Kidney (tissue), 22 donors: ENCODE measurements at places on chromosomes 16 and 17. TPM values are rescaled to one million over a fixed set of nuclear protein-coding genes. Genes with fewer than 3 reads are reported as not detected.

Gene PIK3R5
- total RNA-seq: 19.1 TPM

Gene ZNF319
- 10.9 TPM for total RNA-seq

Gene KRT9
- total RNA-seq: not detected

Gene FBXO39
- total RNA-seq: not detected

Gene C17orf100
- total RNA-seq: 3.4 TPM

Gene ITGA2B
- 1.7 TPM for total RNA-seq

Gene DPEP1
- total RNA-seq: 24.2 TPM

Gene HOXB6
- total RNA-seq: 90.2 TPM

Gene KAT8
- 83.8 TPM for total RNA-seq

Gene OR2C1
- total RNA-seq: not detected
